ENCODE measurements at places on chromosomes 11 and 22.

GRCh38 chr22:39719559-39720450 lies 149.3 kb downstream of the CACNA1I start:
- no peak for DNase-seq

DNA sequence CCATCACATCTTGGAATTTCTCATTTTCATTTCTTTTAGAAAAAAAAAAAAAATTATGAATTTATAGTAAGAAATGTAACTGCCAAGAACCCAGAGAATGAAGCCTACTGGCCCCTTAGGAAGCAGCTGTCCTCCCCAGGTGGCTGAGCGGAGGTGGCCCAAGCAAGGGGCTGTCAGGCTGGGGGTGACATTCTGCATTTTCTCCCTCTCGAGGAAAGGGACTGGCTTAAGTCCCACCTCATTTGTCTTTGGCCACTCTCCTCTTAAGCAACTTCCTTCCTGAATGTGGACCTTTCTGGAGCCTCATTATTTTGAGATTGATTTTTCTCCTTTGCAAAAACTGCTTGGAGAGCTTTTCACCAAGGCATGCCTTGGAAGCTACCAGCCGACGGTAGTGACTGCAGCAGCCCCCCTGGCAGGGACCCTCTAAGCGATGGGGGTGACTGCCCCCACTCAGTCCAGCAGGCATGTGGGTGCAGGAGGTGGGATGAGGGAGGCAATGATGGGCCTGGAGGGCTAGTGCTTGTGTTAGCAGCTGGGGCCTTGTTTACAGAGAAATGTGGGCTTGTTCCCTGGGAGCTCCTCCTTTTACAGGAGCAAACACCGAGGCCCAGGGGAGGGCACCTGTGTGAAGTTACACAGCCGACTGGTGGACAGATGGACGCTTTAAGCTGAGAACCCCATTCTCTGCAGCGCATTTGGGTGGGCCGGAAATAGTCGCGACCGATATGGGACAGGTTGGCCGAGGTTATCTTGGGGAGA lies 111.7 kb downstream of the MORC2 start:
- DNase-seq = no peak

DNA sequence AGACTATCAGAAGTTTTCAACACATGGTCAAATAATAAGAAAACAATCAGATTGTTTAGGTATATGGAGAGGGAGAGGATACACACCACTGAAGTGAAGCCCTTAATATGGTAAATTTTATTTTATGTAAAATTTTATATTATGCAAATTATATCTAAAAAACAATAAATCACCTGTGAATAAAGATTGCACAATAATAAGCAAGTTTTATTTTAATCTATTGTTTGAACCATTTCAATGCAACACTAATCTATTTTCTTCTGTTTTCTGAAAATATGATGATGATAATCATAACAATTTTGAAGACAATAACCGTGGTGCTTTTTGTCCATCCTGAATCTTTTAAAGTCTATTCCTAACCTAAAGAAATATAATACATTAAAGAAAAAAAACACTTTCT lies 1473.5 kb upstream of the TENM4 start:
- DNase-seq = no peak

GRCh38 chr11:4025967-4026324 lies 68.7 kb upstream of the RRM1 start:
- DNase-seq = no peak

DNA sequence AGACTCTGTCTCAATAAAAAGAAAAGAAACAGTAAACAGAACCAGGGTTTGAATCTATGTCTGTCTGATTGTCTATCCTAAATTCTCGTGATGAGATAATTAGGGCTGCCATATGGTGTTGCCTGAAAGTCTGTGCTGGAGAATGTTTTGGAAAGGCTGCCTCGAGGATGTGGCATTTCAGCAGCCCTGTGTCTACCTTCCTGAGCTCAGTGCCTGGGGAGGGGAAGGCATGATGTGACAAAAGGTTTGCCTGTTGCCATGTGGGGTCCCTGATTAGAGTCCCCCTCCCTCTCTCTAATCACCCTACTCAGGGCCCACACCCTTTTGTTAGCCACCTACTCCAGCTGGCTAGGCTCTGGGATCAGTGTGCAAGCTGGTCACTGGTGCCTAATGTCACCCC lies 15.2 kb downstream of the CD82 start:
- no peak for DNase-seq

DNA sequence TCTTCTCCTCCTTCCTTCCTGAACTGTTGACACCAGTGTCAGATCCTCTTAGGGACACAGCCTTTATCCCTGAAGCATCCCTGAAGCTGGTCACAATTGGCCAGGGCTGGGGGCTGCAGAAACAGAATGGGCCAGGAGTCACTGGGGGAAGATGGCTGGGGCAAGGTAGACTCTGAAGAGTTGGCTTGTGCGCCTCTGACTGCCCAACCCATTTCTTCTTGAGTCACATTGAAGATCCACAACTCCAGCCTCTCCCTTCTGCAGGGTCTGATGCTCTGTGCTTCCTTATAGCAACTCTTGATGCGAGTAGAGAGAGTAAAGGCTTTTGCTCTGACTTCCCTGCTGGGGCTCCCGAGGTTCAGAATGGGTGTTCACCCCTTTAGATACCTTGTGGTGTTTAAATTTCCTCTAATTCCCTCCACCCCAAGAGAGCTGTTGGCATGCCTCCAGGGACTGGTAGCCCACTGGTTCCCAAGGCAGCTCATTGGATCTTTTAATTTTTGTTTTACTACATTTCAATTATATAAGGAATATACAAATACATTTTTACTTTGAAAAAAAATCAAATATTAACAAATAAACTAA lies 13.4 kb downstream of the PRDM11 start:
- DNase-seq = no peak

DNA sequence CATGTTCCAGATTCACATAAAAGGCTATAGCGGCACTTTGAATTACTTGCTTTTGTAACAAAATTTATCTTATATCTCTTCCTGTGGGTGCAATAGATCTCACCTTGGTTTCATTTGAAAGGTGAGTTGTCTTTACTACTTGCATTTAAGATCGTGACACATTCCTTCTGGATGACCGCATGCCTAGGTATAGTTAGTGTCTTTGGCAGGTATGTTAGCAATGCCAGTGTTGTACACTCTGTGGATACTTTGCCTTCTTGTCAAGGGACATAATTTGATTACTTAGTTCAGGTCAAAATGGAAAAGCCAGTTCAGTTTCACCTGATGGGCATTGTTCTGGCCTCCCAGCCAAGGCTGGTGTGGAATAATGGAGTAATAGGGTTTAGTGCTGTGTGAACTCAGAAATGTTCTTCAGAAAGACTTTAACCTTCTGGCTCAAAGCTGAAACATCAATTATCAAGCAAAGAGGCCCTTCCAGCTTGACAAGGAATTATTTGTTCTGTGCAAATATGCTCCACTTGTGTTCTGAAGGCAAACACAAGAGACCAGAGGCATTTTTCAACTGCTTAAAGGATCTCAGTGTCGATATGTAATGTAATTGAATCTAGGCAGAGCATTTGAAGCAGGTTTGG lies 64.6 kb downstream of the AMOTL1 start:
- no peak for DNase-seq

DNA sequence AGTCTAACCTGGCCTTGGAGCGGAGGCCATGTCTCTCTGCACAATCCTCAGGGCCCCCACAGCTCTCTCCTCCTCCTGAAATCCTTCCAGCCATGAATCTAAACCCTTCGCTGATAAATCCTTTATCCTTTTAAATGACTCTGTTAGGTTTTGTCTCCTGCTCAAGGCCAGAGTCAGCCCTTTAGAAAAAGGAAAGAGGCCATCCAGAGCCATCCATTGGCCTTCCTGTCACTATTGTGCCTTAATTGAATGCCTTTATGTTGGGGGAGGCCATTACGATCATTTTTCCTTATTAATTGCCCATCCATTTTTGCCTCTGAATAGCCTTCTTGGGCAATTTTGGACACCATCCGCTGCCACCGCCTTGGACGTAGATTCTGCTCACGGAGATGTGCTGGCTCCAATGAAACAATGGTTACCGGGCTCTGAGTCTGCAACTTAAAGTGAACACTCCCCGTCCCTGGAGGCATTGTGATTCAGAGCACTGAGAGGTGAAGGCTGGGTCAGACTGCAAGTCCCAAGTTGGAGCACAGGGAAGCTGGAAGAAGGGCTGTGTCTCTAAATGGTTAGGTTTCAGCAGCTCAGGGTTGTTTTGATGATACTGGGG lies 213.0 kb upstream of the E2F8 start:
- no peak for DNase-seq

- DNase-seq = no peak
These were observed 269.7 kb downstream of the DYNC2H1 start for GRCh38 chr11:103378931-103379330.

- DNase-seq = no peak
These were observed 59.6 kb upstream of the PDE3B start for GRCh38 chr11:14584035-14584363.

DNA sequence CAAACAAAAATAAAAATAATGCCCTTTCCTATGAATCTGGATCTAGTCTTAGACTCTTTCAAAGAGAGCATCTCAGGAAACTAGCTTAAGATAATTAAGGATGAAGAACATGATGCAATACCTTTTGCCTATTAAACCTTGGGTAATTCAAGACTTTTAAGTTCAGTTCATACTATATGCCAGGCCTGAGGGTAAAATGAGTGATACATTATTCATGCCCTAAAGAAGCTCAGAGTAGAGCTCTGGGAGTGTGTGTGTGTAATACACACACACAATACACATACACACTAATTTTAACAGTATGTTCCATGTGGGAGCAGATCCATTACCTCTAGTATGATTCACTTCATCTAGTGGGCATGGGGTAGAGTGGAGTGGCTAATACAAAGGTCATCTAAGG lies 651.4 kb upstream of the CHORDC1 start:
- DNase-seq = no peak

DNA sequence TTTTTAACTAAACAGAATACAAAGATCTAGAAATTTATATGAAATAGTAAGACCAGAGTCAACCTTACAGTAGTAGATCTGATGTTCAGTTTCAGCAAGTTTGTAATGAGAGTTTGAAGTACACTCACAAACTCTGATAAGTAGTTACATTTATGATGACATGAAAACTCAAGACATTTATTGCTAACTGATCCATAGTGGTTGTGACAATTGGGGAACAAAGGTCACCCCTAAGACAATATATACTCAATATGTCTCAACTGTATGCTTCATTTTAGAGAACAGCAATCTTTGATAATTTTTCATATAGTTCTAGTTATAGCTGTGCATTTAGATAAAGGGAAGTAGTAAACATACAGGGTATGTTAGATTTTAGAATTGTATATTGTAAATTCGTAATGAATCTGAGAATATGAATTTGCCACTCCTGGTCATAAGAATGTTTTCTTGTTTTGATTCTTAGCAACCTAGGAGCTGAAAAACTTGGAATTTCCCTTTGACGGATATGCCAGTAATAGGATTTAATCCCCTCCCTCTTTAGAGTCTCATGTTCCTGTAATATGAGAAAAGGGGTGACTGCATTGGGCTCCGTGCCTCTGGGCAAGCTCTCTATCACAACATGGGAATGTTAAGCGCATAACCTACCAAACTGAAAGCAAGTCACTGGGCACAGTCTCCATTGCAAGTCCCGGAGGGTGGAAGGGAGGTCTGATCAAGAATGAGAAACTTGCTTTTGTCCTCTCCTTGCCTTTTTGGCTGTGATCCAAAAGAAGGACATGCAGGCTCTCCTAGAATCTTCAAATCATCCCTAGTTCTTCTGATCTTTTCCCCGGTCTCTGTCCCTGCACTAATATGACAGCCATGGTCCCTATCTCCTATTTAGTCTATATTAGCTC lies 11.4 kb downstream of the OR10D3 start:
- no peak for DNase-seq

- DNase-seq = no peak
These were observed 76.3 kb upstream of the TP53AIP1 start for GRCh38 chr11:129018991-129019390.

GRCh38 chr11:94536386-94536785 lies 7.3 kb upstream of the FUT4 start:
- DNase-seq = no peak

GRCh38 chr22:25554238-25554671 lies 10.2 kb upstream of the GRK3 start:
- no peak for DNase-seq

GRCh38 chr22:32509045-32509444 lies 34.4 kb downstream of the FBXO7 start:
- no peak for DNase-seq
